ENCODE measurements at places on chromosomes 13 and 19.

- no peak for DNase-seq
Observed at GRCh38 chr13:83204886-83205285, 677.4 kb downstream of the SLITRK1 start.

DNA sequence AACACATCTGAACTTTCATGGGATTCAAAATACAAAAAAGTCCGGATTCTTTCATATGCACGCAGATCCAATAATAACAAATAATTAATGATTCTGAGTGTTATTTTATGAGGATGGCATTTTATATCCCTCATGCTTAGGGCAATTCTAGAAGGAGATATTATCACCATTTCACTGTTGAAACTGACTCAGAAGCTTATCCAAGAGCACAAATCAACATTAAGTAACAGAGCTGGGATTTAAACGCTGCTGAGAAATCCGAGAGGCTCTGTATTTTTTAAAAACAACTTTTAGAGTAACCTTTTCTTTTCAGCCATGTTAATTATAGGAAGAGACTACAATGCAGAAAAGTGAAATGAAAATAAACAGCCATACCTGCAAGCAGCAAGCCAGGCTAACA, 30.3 kb downstream of the ATP7B start:
- DNase-seq: no peak

DNA sequence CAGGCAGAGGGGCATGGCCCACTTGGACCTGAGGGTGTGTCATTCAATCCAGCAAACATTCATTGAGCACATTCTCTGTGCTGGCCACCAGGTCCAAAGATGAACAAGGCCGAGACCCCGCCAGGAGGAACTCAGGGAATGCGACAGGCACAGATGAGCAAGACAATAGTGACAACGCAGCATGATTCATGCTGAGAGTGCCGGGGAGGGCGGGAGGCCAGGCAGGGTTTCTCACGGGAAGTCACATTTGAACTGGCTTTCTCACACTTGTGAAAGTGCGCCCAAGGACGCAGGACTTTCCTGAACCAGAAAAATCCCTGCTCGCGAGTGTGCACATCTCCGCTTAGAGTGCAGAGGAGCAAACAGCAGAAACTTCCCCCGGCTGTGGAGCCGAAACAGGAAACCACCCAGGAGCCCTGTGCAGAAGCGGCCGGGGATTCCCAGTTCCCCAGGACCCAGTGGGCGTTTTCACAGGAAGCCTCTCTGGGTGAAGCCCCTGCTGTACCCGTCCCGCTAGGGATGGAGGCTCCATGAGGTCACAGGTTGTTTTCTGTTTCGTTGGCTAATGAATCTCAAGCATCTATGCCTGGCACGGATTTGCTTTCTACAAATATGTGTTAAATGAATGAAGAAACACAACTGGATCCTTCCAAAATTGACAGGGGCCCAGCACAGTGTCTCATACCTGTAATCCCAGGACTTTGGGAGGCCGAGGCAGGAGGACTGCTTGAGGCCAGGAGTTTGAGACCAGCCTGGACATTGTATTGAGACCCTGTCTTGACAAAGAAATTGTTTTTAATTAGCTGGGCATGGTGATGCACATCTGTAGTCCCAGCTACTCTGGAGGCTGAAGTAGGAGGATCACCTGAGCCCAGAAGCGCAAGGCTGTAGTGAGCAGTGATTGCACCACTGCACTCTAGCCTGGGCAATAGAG, 68.4 kb upstream of the TM9SF2 start:
- DNase-seq: no peak

GRCh38 chr13:55963934-55964333, 1176.8 kb upstream of the PRR20A start:
- no peak for DNase-seq

DNA sequence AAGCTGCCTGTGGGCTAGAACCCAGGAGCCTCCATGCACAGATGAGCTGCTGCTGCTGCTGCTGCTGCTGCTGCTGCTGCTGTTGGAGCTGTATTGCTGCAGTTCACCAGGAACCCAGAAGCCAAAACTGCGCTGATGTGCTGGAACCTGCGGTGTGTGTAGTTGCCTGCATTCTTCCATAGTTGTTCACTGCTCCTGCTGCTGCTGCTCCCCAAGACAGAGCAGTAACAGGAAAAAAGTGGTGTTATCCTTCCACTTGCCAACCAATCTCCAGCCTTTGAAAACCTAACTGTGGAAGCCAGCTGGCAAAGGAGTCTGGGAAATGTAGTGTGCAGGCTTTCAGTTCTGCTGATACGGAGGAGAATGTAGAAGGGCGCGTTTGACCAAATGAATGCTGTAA, 37.9 kb downstream of the ARHGAP35 start:
- DNase-seq: no peak

DNA sequence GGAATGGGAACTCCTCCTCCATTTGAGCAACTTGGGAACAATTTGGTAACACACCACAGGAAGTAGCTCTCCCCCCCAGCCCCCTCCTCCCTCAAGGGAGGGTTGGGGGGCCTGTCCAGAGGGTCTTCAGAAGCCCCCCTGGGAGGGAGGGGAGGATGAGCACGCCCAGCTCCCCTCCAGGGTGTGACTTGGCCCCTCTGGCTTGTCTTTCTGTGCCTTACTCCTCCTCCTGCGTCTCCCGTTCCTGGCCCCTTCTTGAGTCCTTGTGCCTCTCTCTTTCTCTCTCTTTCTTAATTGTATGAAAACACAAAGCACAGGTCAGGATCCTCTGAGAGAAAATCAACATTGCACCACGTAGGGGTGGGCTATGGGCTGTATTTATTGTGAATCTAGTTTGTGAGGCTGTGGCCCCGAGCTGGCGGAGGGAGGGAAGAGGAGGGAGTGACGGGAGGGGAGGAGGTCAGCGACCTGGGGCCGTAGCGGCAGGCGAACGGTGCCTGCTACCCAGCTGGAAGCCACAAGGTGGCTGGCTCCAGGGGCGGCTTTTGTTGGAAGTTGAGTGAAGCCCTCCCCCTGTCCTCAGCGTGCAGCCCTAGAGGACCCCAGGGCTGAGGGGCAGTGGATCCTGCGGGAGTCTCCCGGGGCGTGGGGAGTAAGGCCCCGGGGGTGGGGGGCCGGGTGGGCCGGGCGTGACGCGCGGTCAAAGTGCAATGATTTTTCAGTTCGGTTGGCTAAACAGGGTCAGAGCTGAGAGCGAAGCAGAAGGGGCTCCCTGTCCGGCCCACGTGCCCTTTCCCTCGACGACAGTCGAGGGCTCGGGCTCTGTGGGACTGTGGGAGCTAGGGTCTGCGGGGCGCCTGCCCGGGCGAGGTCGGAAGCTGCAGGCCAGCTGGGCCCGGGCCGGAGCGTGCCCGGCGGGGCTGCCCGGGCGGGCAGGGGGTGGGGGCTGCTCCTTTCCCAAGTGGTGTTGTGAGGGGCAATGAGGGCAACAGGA, 6.4 kb downstream of the LYL1 start:
- no peak for DNase-seq

GRCh38 chr19:5935473-5936291, 21.6 kb downstream of the CAPS start:
- no peak for DNase-seq

Data from COR-L47 (cell line).